Posterior cingulate gyrus (tissue), 11 donors: ENCODE measurements at places on chromosomes 7 and 10.
A peak's percentile ranks its signal among the peaks of the same experiment; 100 is the strongest.

GRCh38 chr10:10527861-10528562, 489.7 kb upstream of the CELF2 start:
- DNase-seq: no peak

- no peak for DNase-seq
These were observed 3.2 kb downstream of the AMZ1 start for GRCh38 chr7:2691011-2691707.

GRCh38 chr10:124224331-124225028, 131.1 kb upstream of the CHST15 start:
- peak; percentile 76 for DNase-seq

GRCh38 chr10:122290334-122290733, 19.2 kb downstream of the BTBD16 start:
- no peak for DNase-seq

- DNase-seq: no peak
These were observed 375.4 kb upstream of the TPK1 start for GRCh38 chr7:145211211-145211610.

- no peak for DNase-seq
These were observed 91.9 kb upstream of the GATA3 start for GRCh38 chr10:7962592-7962991.

GRCh38 chr10:129642427-129642826, 175.4 kb downstream of the MGMT start:
- DNase-seq: no peak

DNA sequence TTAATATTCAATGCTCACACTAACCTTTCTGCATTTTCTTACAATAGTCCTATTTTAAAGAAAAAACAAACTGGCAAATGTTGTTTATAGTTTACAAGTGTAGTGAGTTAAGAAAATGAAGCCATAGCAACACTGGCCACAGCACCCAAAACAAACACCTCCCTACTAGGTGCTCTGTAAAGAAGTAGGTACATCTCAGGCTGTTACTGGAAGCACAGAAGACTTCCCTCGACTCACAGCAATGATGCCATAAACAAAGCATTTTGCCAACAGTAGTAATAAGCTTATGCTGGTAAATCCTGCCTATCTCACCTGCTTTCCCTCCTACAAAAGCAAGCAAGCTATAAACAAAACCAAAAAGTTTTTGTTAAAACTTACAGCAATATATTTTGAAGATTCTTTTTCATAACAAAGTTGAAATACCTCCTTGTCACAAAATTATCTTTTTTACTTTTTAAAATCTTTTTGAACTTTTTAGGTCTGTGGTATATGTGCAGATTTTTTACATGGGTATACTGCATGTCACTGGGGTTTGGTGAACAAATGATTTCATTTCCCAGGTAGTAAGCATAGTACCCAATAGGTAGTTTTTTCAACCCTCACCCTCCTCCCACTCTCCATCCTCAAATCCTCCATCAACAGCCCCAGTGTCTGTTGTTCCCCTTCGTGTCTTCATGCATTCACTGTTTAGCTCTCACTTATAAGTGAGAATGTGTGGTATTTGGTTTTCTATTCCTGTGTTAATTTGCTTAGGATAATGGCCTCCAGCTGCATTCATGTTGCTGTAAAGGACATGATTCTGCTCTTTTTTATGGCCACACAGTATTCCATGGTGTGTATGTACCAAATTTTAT, 28.4 kb downstream of the COA1 start:
- DNase-seq: no peak

GRCh38 chr7:43148161-43148731, 35.8 kb downstream of the HECW1 start:
- DNase-seq: no peak

DNA sequence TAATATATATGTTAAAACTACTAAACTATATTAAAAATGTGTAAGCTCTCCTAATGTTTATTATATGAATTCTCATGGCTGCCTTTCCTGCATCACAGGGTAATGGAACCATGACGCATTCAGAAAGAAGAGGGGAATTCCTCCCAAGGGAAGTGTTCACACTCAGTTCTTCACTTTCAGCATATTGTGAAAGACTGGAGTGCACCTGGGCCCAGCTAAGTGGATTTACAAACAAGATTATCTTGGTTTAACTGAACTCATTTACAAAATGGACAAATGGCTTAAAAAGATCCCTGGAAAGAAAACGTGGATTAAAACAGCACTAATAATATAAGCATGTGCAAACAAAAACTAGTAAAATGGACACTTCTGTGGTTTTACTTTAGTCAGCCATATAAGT, 149.8 kb downstream of the DOCK4 start:
- no peak for DNase-seq

DNA sequence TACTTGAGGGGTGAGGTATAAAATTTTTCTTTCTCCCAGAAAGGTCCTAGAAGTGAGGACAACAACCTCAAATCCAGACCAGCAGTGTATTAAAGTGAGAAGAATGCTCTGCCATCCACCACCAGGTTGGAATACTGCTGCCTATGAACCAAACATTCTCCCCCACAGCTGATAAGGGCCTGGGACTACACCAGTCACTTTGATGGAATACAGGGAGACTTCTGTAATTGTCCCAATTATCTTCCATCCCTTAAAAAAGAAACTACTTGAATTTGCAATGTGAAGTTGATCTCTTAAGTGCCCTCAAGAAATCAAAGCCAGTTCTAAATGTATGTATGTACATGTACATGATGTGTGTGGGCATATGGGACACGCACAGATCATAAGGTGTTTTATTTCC, 3.0 kb downstream of the TBX20 start:
- DNase-seq: no peak

- DNase-seq: no peak
These were observed 601.3 kb upstream of the GHITM start for GRCh38 chr10:83538047-83538446.

DNA sequence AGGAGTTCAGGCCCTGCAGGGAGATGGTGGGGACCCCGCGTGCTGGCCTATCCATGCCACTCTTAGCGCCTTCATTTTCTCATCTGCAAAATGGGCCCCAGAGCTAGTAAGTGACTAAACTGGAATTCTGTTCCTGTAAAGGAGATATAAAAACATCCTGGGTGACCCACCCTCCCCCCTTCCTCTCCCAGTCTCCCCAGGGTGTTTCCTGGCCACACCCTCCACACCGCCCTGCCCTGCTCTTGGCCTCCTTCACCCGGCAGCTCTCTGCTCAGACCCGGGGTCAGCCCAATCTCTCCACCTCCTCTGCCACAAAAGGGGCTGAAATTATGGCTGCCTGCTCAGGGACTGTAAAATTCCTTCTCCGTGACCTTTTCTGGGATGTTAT, 70.7 kb downstream of the C10orf105 start:
- DNase-seq: no peak

GRCh38 chr10:77110757-77111156, 526.9 kb downstream of the KCNMA1 start:
- DNase-seq: no peak

GRCh38 chr10:131213741-131214505, 97.6 kb downstream of the TCERG1L start:
- DNase-seq: no peak

- no peak for DNase-seq
These were observed 191.7 kb downstream of the SEMA3E start for GRCh38 chr7:83457022-83457892.

DNA sequence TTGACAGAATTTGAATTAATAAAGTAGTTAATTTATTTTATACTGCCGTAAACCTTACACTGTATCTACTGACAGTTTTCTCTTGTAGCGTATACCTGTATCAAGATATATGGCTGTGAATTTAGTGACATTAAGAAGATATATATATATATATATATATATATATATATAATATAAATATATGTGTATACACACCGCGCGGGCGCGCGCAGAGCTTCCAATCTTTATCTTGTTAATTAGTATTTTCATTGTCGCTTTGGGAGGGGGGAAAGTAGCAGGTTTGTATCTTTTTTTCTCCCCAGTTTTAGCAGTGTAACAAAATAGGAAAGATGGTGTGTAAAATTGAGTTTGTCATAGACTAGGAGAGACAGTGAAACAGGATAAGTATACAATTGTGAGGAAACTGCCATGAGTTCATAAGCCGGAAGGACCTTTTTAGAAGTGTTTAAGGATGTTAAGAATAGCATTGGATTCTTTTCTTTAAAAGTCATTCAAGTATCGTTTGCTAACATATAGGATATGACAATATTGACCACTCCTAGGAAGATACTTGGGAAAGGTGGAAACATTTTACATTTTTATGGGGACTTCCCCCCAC, 2.0 kb downstream of the PLEKHA1 start:
- DNase-seq: no peak

- DNase-seq: no peak
These were observed 1.6 kb downstream of the PWWP2B start for GRCh38 chr10:132398566-132398991.

GRCh38 chr7:130275826-130276297, 9.2 kb downstream of the CPA2 start:
- DNase-seq: no peak

DNA sequence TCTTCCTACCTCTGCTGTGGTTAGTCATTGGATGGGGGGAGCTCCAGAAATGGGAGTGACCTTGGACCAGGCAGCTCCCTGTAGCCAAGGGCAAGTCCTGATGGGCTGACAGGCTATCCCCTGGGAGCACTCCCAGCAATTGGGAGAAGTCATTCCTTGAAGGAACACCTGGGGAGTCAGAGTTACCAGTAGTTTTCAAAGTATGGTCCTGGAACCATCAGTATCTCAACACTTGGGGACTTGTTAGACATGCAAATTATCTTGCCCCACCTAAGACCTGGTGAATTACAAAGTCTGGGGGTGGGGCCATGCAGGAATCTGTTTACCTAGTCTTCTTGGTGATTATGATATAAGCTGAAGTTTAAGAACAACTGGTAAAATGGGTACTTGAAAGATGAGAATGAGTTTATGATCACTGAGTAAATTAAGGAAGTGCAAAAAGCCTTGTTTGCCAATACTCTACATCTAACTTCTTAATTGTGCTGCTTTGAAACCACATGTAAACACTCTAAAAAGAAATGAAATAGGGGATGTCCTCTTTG, 287.3 kb upstream of the LRRN3 start:
- DNase-seq: no peak

DNA sequence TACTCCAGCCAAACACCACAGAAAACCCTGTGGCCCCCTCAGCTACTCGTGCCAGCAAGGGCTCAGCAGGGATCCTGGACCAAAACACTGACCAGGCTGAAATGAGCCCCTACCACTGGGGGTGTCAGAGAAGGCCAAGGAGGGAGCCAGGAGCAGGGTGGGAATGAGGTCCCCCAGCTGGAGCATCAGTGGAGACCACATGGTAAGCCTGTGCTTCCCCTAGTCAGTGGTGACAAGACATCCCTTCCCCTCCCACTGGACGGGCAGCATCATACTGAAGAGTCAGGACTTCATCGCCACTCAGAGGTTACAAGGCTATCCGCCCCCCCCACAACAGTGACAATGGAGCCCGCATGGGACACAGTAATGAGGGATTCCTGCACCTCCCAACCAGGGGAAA, 99.6 kb downstream of the LHPP start:
- no peak for DNase-seq

DNA sequence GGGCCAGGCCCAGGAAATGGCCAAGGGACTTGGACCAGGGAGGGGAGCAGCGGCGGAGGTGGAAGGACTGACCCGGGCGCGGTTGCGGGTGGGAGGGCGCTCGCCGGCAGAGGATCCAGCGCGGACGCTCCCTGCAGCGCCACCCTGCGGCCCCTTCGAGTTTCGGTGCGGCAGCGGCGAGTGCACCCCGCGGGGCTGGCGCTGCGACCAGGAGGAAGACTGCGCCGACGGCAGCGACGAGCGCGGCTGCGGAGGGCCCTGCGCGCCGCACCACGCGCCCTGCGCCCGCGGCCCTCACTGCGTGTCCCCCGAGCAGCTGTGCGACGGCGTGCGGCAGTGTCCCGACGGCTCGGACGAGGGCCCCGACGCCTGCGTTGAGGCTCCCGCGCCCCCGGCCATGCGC, 16.8 kb upstream of the ZNF467 start:
- no peak for DNase-seq

- no peak for DNase-seq
These were observed 633.4 kb upstream of the COBL start for GRCh38 chr7:51949726-51950644.

DNA sequence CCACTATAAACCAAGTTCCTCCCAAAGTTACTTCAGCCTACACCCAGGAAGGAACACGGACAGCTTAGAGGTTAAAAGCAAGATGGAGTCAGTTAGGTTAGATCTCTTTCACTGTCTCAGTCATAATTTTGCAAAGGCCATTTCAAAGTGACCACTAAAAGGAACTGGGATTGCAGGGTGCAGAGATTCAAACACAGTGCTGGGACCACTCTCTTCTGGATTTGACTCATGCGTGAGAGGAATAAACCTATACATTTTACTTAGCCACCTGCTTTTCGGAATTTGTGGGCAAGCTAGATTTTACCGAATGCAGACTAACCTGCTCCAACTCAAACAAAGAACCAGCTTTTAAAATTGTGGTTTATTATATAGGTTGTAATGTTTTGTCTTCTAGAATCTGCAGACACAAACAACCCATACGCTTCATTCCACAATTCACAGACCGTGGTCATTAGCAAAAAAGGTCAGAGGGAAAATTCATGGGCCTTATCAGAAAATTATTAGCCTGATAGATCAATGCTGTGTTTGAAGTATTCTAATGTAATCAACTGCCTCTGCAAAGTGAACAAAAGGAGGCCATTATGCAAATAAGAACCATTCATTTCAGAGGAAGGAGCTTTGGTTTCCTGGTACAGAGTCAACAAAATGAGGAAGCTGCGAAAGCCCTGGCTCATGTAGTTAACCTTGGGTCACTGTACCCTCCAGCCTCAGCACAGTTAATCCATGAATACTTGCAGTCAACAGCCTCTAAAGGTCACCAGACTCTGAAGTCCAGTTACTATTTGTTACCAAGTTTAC, 342.7 kb upstream of the KLF6 start:
- DNase-seq: no peak

DNA sequence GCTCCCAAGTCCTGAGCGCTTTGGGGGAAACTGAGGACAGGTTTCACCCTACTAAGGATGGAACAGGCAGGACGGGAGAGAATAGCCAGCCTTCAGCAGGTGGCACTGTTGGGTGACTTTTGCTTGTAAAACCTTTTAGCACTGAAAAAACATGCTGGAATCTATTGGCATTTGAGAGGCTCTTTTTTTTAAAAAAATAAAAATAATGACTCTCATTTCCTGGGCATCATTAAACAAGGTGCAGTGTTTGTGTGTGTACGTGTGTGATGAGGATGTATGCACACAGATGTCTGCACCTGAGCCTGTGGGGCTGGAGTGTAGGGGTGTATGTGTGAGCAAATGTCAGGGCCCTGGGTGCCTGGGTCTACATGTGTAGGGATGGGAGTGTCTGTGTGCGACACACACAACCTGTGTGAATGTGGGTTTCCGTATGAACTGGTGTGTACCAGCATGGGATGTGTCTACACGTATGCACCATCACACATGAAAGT, 177.9 kb downstream of the RPS24 start:
- DNase-seq: peak; percentile 29

- DNase-seq: no peak
These were observed 223.9 kb upstream of the PPP2R2D start for GRCh38 chr10:131676800-131677421.

DNA sequence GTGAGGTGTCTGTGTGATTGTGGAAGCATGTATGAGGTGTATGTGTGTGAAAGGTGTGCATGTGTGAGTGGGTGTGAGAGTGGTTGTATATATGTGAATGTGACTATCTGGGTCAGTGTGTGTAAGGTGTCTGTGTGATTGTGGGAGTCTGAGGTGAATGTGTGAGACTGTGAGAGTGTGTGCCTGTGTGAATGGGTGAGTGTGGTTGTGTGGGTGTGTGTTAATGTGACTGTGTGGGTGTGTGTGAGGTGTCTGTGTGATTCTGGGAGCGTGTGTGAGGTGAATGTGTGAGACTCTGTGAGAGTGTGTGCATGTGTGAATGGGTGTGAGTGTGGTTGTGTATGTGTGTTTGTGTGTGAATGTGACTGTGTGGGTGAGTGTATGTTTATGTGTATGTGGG, 385.1 kb downstream of the TCERG1L start:
- DNase-seq: no peak
